ENCODE measurements at places on chromosomes 7 and 10.

DNA sequence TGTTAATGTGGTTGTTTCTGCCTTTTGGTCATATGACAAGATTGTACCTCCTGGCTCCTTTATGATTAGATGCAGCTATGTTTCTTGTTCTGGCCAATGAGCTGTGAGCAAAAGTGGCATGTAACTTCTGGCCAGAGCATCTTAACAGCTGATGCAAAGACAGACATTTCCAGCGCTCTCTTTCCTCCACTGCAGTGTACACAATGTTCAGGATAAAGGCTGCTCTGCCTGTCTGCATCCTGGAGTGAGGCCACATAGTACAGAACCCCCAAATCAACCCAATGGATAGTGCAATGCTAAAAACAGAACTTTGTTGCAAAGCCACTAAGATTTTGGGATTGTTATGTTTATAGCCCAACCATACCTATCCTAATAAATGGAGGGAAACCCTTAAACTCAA is 17.9 kb downstream of the EPC1 start:
- no peak for DNase-seq

- no peak for DNase-seq
These were observed 35.5 kb downstream of the RAB19 start for GRCh38 chr7:140439359-140439758.

DNA sequence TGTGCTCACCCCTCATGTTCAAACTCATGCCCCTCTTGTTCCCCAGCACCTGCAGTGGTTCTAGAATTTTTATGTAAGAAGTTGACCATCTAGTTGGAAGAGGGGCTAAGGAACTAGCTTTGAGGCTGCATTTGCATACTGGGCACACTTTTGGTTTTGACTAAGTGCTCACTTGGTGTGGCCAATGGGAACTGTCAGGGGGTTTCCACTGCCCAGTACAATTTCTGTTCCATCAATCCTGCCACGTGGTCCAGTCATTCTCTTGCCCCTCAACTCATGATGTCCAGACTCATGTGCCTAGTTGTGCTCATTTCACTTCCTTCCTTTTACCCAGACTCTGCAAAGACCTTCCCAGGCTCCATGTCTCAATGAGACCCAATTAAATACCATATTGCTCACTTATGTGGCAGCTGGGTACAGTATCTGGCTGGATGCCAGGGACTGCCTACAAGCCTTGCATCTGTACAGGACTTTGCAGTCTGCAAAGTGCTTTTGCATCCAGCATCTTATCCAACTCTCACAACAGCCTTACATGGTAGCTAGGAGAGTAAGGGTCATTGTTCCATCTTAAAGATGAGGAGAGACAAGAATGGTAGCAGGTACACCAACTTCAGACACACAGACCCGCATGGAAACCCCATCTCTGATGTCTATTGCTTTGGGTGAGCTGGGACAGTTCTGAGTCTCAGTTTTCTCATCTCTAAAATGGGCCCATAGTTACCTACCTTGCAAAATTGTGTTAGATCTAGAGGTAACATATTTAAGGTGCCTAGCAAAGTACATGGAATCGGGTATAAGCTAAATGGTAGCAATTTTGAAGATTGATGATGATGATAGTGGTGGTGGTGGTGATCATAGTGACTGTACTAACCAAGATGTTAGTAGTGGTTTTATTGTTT is 30.1 kb upstream of the KCNMA1 start:
- DNase-seq, result no peak

DNA sequence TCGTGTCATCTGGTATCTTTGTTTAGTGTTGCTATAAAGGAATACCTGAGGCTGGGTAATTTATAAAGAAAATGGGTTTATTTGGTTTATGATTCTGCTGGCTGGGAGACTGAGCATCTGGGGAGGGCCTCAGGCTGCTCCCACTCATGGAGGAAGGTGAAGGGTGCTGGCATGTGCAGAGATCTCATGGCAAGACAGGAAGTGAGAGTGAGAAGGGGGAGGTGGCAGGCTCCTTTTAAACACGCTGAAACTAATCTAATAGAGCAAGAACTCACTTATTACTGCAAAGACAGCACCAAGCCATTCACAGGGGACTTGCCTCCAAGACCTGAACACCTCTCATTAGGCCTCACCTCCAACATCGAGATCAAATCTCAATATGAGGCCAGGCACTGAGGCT is 11.3 kb downstream of the OIT3 start:
- DNase-seq, result no peak

DNA sequence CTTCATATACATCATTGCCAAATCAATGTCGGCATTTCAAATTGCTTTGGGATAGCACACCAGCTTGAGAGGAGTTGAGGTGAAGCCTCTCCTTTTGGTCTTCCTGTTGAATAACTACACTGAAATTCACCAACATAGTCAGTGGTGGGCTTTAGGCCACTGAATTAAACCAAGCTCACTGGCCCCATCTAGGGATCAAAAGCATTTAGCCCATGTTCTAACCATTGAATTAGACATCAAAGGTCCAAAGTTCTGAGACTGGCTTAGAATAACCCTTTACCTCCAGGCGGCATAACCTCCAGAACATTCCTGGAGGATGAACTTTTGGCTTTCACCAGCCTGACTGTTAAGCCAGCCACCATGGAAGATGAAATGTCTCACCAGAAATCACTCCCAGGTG is 54.6 kb downstream of the BPGM start:
- DNase-seq, result no peak

DNA sequence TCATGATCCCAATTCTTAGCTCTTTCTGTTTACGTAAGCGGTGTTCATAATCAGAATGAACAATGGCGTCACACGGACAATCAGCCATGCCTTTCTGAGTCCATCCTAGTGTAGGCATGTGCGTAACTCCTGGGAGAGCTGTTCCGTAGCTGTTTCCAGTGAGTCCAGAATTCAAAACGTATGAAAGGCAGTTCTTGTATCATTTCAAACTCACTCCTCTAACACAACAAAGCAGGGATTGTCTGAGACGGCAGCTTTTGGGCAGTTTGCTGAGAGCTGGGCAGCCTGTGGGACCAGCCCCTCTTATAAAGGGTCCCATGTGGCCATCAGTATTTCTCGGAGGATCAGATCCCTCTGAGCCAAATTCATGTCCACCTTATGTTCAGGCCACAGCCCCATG is 43.4 kb downstream of the PSPH start:
- no peak for DNase-seq

- DNase-seq, result no peak
These were observed 27.0 kb downstream of the ZNF438 start for GRCh38 chr10:31004611-31005193.

DNA sequence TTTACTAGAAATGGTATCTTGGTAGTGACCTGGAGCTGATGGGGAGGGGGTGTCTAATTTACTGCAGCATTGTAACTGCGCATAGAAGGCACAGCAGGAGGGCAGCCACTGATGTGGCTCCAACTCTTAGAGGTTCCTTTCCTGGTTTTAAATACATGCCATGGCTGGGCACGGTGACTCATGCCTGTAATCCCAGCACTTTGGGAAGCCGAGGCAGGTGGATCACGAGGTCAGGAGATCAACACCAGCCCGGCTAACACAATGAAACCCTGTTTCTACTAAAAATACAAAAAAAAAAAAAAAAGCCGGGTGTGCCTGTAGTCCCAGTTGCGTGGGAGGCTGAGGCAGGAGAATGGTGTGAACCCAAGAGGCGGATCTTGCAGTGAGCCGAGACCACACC is 19.2 kb upstream of the SEC61G start:
- no peak for DNase-seq

DNA sequence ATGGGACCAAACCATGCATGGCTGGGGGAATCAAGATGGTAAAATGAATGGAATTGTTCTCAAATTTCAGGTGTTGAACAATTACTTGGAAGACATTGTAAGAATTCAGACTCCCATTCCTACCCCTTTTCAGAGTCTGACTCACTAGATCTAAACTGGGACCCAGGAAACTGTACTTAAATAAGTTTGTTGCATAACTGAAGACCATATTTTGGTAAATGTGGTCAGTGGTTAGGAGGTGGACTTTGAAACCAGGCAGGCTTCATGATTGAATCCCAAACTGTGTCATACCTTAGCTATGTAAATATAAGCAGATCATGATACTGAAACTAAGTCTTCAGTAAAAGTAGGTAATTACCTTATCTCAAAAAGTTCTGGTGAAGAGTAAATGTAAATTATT is 41.7 kb downstream of the ZWINT start:
- DNase-seq, result no peak

DNA sequence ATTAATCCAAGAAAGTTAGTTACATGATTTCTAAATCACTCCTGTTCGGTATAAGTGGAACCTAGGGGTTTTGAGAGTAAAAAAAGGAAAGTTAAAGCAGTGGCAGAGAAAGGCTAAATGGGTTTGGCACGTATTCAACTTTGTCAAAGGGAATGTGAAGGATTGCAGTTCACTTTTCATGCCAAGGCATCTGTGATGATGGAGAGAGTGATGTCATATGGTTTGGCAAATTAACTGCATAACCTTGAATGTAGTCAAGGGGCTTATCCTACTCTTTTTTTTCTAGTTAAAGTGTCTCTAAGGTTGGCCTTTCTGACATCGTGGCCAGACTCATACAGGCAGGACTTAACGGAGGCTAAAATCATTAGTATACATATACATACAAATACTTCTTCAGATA is 277.8 kb downstream of the EXOC4 start:
- no peak for DNase-seq

DNA sequence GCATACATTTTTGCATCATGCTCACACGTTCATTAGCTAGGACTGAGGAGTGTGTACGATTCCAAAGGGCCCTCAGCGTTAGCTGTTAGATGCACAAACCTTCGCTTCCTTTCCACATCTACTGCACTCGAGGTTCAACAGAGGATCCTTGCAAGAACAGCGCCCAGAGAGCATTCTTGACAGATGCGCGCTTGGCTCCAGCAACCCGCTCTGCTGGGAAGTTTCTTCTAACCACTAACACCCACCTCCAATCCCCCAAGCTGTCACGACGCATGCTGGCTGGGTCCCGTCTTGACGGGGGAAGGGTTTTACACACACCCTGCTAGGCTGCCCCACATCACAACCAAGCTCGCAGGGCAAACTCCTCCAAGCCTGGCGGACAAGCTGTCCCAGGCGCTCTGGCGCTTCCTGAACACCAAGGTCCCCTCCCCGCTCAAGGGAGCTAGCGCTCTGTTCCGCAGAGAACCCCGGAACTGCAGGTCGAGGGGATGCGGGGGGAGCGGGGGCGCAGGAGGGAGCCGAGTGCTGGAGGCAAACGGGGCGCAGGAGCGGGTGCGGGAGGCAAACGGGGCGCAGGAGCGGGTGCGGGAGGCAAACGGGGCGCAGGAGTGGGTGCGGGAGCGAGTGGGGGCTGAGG is 653 bp upstream of the ADRB1 start:
- peak; percentile 14 for DNase-seq

DNA sequence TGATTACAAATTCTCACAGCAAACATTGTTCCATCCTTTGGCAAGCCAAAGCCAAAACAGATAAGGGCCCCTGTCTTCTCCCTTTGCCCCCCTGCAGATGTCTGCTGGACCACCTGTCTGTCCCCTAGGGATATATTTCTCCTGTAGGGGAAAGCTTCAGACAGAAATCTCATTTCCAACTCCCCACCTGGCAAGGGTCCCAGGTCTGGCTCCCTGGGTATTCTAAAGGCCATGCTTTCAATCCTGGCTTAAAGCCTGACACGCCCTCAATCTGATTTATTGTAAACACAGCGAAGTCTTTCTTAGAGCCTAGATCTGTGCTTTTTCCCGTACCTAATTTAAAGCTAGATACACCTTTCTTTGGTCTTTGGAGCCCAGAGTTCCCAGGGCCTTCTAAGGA is 66.1 kb downstream of the KCNMA1 start:
- DNase-seq, result no peak

DNA sequence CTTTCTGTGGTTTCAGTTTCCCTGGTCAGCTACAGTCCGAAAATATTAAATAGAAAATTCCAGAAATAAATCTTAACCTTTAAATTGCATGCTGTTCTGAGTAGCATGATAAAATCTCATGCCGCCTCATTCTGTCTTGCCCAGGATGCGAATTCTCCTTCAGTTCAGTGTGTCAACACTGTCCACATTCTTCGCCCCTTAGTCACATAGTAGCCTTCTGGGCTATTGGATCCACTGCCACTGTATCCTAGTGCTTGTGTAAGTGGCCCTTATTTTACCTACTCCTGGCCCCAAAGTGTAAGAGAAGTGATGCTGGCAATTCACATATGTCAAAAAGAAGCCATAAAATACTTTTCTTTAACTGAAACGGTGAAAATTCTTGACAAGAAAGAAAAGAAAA is 129.6 kb downstream of the ZWINT start:
- DNase-seq, result no peak

GRCh38 chr7:41885078-41885477 is 182.2 kb upstream of the INHBA start:
- no peak for DNase-seq

GRCh38 chr10:87991946-87992345 is 128.5 kb downstream of the PTEN start:
- DNase-seq, result no peak

DNA sequence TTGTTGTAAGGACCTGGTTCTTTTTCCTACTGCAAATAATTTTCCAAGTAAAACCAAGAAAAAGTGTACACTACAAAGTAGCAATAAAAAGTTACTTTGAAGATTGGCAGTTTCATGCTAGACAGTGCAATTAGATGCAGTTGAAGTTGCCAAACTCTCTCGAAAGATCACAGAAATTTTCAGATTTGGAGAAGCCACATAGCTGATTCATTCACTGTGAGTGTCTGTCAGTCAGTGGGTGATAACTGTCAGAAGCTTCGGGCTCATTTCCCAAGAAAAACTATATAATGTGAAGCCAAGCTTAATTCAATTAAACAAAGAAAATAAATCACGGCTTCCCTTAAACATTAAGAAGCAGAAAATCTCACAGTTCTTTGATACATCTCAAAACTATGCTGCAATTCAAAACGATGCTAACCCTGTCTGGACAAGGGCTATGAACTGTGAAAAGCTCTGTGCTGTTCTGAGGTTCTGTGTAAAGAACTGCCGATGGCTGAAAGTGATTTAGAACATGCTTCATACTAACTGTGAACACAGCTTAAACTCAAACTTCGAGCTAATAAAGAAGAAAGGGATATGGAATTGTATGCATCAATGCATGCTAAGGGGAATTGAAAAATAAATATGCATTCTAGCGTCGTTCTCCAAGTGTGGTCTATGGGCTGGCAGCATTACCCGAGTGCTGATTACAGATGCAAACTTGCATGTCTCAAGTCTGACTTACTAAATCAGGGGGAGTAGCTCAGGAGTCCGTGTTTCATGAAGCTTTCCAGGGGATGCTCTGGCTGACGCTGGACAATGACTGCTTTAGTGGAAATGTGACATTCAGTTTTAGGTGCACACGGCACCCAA is 557.4 kb downstream of the CALN1 start:
- no peak for DNase-seq

- no peak for DNase-seq
These were observed 918 bp downstream of the CALHM2 start for GRCh38 chr10:103451091-103451813.
